NCI-H1092 treated with DMSO at 0.1 percent for 48 hours (cell line): ENCODE measurements at places on chromosomes 7 and 10.

- no peak for DNase-seq
Observed at GRCh38 chr7:20601121-20601520, 14.3 kb upstream of the ABCB5 start.

DNA sequence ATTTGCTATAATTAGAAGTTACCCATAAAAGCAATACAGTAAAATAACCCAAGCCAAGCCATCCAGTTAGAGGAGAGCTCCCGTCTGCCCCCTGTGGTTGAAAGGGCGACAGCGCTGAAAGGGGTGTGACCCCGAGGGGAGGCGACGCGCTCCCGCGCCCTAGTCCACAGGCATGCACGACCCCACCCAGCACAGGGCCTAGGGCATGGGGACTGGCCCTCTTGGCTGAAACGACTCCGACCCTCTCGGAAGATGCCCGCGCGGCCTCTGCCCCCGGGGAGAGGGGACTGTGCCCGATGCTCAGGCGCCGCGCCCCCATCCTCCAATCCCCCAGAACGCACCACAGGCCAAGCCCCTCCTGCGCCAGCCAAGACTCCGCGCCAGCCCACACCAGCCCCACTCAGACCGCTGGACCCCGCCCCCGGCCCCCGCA lies 64.0 kb downstream of the CSGALNACT2 start:
- no peak for DNase-seq

GRCh38 chr7:101718363-101719122 lies 89.4 kb upstream of the MYL10 start:
- no peak for DNase-seq

- DNase-seq = no peak
Observed at GRCh38 chr10:44316922-44317215, 68.0 kb downstream of the CXCL12 start.

- DNase-seq = no peak
Observed at GRCh38 chr10:46096446-46096845, 50.4 kb upstream of the MSMB start.

- no peak for DNase-seq
Observed at GRCh38 chr7:116711790-116712189, 39.8 kb downstream of the MET start.

DNA sequence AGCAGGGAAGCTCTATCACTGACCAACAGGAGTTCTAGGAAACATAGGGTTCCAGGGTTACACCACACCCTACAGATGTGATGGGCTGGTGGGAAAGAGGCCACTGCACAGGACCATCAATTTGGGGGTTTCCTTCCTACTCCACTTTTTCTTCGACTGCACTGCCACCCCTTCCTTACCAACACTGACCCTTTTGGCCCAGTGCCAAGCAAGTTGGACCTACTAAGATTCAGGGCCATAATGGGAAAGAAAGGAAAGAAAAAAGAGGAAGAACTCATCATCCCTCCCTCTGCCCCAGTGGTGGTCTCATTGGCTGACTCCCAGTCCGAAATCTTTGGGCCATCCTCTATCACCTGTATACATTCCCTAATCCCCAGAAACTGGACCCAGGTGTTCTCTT lies 6.1 kb upstream of the PLEKHS1 start:
- no peak for DNase-seq

DNA sequence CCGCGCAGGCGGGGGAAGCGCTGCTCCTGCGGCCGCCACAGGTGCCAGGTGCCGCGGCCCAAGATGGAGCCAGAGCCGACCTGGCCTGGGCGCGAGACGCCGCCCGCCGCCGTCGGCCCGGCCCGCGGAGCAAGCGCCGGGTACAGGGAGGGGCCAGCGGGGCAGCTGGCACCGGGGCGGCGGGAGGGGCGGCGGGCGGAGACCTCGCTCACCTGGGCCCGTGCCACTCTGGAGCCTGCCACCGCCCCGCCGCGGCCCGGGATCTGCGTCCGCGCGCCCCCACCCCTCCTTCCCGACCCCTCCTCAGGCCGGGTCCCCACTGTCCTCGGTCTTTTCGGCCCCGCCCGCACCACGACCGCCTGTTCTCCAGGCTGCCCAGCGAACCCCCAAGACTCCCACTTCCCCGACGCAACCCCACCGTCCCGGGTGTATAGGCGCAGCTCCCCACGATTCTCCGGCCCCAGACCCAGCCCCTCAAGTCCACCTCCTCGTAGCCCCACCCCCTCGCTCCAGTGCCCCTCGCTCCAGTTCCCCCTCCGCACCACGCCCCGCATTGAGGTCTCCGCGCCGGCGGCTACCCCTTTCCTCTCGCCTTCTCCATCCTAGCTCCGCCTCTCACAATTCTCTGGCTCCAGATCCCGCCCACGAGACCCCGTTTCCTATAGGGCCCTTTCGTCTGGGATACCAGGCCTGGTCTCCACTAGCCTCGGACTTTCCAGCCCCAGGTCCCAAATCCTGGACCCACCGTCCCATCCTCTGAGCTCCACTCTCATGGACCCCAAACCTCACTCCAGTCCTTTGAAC lies at the start of gene GPRIN2:
Gene GPRIN2 (minus strand): TSS at position 144 of the 804 bp plus-strand sequence. CDS start 5,922 bp downstream, outside the sequence.
- DNase-seq = no peak

GRCh38 chr7:142897691-142898090 lies 12.1 kb upstream of the TRPV6 start:
- DNase-seq = no peak

DNA sequence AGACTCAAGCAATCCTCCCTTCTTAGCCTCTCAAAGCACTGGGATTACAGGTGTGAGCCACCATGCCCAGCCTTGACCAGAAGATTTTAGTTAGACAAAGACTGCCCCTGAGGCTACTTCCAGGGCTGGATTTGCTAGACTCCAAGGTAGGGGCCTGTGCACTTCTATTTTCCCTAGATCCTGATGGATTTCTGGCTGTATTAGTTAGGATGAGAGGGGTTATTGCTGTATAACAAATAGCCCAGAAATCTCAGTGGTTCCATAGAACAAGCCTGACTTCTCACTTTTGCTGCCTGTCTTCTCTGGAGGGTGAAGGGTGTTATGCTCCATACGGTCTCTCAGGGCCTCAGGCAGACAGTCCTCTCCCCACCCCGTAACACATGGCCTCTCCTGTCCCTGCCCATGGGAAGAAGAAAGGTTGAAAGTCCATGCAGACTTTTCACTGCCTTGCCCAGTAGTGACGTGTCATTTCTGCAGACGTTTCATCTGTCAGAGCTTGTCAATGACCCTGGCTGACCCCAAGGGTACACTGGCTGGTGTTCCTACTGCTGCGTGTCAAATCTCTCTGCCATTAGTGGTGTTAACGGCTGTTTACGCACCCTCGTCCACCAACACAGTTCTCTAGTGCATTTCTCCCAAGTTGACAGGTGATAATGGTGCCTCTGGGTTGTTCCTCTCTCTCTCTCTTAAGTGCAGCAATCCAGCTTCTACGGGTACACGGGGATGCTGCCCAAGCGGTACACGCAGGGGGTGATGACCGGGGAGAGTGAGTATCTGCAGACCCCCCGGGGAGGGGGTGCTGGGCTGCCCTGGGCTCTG lies 11.6 kb downstream of the SLC29A4 start:
- DNase-seq = no peak

- DNase-seq = no peak
Observed at GRCh38 chr10:29634764-29635625, at the start of gene SVIL. TSS of gene SVIL (minus strand) at chr10:29634971. CDS start at chr10:29555058, 79,913 bp downstream.

DNA sequence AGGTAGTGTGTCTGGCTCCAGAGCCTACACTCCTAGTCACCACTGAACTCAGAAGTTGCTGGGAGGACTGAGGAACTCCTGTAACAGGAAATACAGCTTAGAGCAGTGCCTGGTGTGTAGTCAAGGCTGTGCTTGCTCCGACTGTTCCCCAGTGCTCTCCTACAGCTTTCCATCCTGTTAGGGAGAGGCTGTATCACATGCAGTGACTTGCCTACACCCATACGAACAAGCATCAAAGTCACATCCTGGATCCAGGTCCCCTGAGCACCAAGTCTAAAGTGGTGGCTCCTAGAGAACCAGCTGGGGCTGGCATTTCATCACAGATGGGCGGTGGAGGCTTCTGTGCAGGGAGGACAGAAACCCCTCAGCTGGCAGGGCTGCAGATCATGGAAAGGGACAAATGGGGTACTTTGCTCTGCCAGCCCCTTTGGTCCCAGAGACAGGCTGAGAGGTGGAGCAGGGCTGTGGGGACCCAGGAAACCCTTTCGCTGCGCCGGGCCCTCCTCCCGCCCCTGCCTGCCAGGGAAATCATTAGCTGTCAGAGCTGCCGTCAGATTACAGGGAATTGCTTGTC lies 7.7 kb downstream of the ASB10 start:
- DNase-seq = no peak

- DNase-seq = peak; percentile 24
Observed at GRCh38 chr7:79822620-79823240, 311.9 kb upstream of the GNAI1 start.

GRCh38 chr10:118112543-118113125 lies 65.9 kb upstream of the RAB11FIP2 start:
- no peak for DNase-seq

DNA sequence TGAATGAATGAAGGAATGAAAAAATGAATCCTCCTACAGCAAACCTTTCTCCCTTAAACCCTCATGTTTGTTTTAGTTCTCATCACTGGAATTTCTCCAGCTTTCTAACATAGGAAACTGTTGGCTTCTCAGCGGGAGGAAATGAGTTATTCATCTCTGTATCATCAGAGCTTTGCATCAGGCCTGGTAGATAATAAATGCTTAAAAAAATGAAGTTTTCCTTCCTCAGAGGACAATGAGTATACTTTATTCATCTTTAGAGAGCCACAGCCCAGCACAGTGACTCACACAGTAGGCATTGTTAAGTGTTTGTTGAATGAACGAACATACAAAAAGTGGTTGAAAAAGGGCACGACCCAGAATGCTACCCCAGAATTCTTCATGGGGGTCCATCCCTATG lies 62.6 kb downstream of the COL13A1 start:
- DNase-seq = no peak

DNA sequence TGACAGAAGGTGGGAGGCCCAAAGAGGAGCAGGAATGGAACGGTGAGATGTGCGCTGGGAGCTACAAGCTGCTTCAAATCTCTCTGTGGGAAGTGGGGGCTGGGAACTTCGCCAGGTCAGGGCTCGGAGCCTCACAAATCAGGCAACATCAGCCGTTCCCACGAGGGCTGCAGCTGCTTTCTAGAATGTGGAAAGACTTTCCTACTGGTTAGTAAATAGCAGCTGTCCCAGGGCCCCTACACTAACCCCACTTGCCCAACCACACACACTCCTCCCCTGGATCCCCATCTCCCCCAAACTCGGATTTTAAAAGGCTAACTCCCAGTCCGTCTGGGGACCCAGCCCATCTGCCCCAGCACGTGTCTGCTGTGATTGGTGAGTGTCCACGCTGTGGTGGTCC lies 40.6 kb upstream of the PITRM1 start:
- no peak for DNase-seq

- DNase-seq = no peak
Observed at GRCh38 chr7:131893631-131894340, 337.4 kb upstream of the PODXL start.
